ENCODE measurements at places on chromosomes 1 and 21.

- DNase-seq = no peak
Observed at GRCh38 chr21:45965084-45965809, 16.3 kb upstream of the COL6A1 start.

DNA sequence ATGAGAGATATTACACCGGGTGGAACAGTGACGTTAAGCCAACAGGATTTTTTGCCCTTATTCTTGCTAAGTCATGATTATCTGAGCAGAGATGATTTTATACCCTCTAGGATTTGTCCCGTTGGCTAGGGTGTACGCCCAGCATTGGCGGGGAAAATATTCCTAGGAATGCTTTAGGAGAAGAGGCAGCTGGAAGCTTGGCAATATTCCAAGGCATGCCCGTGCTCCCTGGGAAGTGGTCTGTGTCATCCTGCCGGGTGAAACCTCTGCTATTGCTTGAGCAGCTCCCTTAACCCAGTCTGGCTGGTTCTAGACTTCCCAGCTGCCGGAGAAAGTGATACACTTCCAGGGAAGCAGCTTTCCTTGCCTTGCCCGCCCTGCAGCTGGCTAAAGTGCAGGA, 16.2 kb downstream of the CHRNB2 start:
- DNase-seq = no peak

DNA sequence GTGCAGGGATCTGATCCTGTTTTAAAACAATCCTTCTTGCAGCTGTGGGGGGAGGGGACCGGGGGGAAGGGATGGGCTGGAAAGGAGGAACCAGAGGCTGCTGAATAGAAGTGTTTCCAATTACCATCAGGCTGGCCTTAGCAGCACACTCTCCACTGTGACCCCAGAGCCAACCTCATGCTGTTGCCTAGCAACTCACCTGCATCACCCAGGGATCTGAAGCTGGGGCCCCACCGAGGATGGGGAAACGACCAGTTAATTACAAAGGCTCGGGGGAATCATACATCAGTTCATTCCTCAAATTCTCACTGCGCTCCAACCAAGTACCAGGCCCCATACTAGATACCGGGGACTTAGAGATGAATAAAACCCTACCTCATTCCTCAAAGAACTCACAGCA, 11.9 kb upstream of the GPX7 start:
- DNase-seq = no peak

DNA sequence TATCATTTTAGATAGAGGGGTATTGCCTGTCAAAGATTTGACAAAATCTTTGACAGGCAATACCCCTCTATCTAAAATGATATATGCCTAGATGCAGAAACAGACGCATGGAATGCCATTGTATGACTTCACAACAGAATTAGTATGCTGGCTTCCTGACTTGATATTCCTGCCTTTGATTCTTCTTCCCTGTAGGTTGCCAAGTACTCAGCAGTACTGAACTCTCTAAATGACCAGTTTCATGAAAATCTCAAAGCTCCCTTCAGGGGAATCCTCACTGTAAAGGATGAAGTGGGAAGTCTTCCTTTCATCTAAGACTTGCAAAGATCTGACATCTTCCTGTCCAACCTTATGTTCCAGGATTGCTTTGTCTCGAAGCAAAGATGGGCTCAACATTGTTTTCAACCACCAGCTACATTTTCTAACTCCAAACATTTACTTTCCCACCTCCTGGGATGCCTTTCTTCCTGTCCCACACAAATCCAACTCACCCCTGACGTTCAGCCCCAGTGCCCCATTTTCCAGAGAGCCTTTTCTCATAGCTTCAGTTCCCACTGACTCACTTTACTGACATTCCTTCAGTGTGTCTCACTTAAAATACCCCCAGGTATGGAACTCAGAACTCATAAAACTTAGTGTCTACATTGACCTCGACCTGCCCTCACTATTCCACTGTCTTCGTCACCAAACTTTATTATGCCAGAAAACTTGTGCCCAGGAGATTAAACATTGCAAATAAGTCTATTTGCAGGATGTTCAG, 67.3 kb upstream of the KCNJ6 start:
- no peak for DNase-seq

All from HEK293T (cell line).